ENCODE measurements at places on chromosomes 3 and 15.

DNA sequence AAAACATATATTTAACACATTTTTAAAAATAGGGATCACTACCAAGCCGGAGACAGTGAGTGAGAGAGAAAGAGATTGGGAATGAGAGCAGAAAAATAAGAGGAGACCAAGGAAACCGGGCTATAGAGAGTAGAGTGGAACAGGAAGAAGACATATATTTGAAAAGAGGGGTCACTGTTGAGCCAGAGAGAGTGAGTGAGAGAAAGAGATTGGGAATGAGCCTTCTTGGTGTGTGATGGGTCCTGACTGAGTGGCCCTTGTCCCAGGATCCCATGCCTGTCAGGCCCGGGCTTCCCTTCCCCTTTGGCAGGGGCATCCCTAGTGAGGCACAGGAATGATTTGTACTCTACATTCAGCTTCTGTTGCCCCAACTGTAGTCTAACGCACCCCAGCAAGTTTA lies 646.6 kb downstream of the NTRK3 start:
- DNase-seq = no peak

DNA sequence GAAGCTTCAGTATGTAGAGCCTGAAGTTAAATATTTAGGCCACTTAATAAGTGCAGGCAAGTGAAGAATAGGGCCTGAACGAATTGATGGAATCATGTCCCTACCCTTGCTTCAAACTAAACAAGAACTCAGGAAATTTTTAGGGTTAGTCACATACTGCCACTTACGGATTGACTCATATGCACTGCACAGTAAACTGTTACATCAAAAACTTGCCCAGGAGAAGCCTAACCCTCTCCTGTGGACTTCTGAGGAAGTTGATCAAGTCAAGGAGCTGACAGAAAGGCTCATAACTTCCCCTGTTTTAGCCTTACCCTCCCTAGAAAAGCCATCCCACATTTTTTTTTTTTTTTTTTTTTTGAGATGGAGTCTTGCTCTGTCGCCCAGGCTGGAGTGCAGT lies 20.6 kb upstream of the KBTBD12 start:
- no peak for DNase-seq

DNA sequence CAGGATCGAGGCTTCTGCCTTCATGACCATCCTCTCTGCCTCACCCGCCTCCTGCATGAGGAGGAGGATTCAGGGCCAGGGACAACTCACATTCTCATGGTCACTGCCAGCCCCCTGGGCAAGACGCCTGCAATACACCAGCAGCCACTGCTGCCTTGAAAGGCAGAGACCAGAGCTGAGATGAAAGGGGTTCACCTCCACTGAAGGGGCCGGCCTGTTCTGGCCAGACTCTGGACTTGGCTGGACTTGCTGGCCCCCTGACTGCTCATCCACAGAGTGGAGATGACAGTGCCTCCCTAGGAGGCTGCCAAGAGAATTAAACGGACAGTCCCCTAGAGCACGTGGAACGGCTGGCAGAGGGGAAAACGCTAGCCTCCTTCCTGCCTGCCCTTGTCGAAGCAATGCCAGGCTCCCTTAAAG lies 35.2 kb downstream of the MGLL start:
- DNase-seq = no peak

- no peak for DNase-seq
Observed at GRCh38 chr3:53748512-53749271, 97.5 kb downstream of the CHDH start.

GRCh38 chr15:46768287-46768686 lies 949.0 kb upstream of the SEMA6D start:
- no peak for DNase-seq

DNA sequence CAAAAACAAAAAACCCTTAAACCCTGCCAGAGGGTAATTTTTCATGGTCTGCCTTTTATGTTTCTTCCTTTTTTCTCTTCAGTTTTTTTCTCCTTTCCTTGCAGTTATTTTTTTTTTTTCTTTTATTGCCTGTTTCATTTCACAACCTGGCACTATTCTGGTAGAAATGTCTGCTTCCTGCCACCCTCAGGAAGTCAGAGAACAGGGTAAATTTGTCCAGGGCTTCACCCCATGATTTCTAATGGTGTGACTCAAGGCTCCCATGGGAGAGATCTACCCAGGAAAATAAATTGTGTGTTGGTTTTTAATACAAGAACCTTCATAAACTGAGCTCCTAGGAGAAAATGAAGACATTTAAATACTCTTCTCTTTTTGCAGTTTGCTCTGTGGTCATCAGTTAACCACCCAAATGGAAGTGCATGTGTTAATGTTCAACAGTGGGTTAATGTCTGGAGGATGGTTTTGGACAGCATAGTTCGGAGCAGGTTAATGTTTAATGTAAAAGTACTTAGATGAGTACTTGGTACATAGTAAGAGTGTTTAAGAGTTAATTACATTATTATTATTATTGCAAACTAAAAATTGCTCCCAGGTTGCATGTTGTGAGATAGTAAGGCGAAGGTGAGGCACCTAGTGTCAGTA lies 45.9 kb downstream of the CGNL1 start:
- no peak for DNase-seq

GRCh38 chr3:143559296-143559695 lies 289.0 kb downstream of the SLC9A9 start:
- no peak for DNase-seq

GRCh38 chr3:126834596-126835471 lies 130.8 kb downstream of the CHCHD6 start:
- no peak for DNase-seq

DNA sequence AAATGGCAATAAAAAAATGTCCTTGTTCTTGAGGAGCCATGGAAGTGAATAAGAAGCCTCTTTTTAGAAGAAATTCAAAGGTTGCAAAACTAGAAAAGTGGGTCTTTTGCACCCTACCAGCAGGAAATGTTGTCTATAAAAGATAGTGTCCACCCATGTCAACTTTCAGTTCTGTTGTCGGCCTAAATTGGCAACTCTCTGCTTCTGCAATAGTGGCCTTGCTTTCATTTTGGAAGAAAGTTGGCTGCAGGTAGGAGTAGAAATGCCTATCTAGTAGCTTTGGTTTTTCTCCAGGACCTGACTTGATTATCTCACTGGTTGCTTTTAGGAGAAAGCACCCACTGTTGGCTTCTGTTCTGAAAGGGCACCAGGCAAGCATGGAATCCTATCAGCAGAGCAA lies 85.4 kb downstream of the TMEM108 start:
- no peak for DNase-seq

DNA sequence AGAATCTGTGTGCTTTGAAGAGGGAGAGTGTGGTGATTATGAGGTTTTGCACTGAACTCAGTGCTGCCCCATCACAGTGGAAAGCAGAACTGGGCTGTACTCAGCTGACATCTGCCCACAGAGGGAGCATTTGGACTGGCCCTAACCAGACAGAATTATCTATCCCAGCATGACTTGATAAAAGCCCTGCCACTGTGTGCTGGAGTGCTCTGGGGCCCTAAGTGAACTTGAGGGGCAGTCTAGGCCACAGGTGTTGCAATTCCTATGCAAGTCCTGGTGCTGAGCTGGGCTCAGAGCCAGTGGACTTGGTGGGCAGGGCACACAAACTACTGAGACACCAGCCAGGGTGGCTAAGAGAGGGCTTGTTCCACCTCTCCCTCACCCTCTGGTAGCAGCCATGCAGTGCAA lies 269.2 kb upstream of the CTNNB1 start:
- DNase-seq = no peak

DNA sequence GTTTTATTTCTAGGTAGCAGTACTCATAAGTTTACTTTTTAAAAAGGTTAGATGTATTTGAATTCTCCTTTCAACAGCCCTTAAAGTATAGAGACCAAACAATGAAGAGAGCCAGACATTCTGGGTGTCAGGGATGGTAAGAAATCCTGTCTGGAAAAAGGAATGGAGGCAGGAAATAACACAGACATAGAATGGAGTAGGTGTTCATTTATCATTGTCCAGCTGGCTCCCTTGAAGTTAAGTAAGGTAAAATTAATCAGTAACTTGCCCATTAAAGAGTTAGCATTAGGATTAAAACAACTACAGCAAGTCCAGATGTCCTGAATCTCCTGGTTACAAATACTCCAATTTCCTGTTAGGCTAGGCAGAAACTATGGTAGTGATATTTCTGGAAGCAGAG lies 13.5 kb upstream of the SUCNR1 start:
- DNase-seq = no peak

DNA sequence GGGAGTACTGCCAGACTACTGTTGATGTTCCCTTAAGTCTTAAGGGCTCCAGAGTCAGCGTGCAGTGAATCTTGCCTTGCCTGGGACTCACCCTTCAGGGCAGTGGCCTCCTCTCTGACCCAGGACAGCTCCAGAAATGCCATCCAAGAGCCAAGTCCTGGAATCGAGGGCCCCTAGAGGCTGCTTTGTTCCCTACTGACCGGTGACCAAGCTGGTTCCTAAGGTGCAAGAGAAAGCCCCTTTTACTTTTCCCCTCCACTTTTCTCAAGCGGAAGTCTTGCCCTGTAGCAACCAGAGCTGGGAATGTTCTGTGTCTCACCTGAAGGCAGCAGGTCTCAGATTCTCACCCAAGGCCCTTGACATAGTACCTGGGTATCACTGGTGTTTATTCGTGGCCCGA lies 238.0 kb downstream of the DOCK3 start:
- DNase-seq = no peak

DNA sequence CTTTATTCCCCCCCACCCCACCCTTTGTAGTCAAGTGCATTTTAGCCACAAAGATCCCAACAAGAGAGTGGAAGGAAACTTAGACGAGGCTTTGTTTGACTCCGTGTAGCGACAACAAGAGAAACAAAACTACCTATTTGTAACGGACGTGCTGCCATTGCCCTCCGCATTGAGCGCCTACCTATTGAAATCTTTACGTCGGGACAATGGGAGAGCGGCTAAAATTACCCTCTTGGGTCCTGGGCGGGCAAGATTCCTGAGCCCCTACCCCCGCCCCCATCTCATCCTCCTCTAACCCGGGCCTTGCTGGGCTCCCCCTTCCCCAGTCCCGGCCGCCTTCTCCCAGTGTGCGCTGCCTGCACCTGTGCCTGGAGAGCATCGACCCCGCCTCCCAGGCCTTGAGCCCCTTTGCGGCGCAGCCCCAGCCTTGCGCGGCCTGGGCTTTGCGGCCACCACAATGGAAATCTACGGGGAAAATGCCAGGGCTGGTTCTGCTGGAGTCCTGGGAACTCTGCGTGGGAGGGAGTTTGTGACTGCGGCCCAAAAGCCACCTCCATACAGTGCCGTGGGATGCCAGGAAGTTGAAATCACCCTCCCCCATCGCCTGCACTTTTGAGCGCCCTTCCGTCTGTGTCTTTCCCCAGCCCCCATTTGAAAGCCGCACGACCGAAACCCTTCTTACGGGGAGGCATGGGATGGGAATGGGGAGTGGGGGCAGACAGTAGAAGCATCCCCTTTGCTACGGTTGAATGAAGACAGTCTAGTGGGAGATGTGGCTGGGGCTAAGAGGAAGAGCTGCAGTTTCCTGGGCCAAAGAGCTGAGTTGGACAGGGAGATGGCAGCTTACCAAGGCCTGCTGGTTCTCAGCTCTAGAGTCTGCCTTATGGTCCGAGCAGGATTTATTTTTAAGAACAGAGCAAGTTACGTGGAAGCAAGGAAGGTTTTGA lies 1.1 kb upstream of the SOX2 start:
- DNase-seq = no peak

GRCh38 chr3:62712746-62713145 lies 162.5 kb downstream of the CADPS start:
- DNase-seq = no peak

DNA sequence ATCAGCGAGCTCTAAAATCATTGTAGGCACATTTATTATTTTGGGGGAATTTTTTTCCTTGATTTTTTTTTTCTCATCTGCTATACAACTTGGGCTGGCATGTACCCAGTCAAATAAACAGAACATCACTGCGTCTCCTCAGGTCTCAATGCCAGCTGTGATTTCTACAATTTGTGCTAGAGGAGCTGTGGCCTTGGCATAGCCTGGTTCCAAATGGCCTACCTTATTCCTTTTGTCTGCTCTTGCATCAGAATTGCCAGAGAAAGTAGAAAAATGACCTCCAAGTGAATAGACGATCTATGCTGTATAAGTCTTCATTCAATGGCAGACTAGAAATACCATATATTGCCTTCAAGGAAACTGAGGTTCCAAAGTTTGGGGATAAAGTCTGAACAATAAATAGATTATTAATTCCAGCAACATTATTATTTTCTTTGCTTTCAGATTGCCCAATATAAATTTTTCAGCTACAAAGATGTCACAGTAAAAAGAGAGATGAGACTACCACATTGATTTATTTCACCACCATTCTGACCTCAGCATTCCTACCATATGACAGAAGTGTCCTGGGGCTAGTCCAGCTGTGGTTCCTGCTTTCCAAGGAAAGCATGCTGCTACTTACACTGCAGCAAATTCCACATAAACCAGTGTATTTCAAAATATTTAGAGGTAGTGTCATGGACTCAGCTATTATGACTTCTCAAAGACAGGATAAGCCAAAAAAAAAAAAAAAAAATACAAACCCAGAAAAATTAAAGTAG lies 493.9 kb upstream of the ZNF385D start:
- DNase-seq = peak; percentile 77

DNA sequence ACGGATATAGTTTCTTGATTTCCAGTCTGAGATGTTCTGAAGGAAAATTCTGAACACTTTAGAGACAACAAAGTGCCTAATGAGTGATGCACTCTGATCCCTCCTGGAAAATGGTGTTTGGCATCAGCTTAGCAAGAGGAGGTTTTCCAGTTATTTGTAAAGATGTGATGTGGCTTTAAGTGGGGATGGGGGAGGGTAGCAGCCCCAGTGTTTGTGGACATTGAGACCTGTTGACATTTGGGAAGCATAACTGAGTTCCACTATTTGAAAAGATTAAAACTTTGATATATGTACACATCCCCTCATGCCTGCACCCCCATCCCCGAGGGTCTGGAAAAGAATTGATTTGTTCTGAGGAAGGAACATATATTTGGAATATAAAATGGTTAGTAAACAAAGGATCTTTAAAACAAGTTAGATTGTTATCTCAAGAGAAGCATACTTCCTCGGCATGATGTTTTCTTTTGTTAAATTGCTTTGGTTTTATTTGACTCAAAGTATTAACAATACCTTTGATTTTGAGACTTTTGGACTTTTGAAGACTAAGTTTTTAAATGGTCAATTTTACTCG lies 6.5 kb downstream of the IGF1R start:
- no peak for DNase-seq

DNA sequence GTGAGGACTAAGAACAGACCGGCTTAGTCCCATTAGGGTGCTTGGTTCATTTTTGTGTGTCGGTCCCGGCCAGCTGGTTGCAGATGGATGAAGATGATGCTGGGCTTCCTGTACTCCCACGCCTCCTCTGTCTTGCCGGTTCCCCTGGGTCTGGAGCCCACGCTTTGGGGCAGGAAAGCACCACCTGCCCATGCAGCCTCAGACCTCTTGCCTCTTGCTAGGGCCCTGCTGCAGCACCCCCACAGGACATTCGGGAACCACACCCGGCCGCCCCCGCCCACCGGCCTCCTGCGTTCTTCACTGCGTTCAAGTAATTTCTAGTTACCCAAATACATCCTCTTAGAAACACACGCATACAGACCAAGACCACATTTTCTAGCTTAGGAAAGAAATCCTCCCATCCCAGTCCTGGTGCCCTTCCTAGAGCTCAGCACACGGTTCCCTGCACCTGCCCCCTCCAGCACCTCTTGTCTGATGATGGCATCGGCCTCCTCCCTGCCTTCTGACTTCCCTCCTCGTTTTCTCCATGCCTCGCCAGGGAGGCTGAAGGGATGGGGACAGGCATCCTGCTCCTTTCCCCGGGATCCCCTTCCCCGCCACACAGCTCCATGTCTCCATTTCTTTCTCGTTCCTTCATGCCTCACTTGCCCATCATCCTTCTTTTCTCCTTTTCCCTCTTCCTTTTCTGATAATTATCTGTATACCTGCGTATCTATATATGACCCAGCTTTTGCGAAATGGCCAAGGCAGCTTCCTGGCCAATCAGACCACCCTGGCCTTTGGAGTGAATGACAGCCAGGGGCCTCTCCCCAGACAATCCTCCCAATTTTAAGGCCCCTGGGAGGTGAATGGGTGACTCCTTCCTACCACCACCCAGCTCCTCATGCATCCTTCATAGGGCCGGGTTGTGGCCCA lies 30.9 kb downstream of the FAM3D start:
- no peak for DNase-seq
